ENCODE measurements at places on chromosomes 11 and 22. TPM values are rescaled to one million over a fixed set of nuclear protein-coding genes. Genes with fewer than 3 reads are reported as not detected.

The SEC14L6 gene
- total RNA-seq, result 3.7 TPM

The AIP gene
- total RNA-seq, result 39.2 TPM

The OR51L1 gene
- total RNA-seq, result not detected

The KLHL35 gene
- 0.55 TPM for total RNA-seq

The HTR3A gene
- total RNA-seq, result not detected

The FGF19 gene
- not detected for total RNA-seq

The OR51I1 gene
- not detected for total RNA-seq

The GGT5 gene
- not detected for total RNA-seq

All from progenitor cell of endocrine pancreas (in vitro differentiated cells).